SK-MEL-5 (cell line): ENCODE measurements at places on chromosomes 1 and 21.
A peak's percentile ranks its signal among the peaks of the same experiment; 100 is the strongest.

- DNase-seq: no peak
Measured at GRCh38 chr1:209652121-209652735, at the start of gene LAMB3. Gene LAMB3, minus strand, starts transcription at chr1:209652425. Its CDS starts 1,481 bp downstream, at chr1:209650944.

DNA sequence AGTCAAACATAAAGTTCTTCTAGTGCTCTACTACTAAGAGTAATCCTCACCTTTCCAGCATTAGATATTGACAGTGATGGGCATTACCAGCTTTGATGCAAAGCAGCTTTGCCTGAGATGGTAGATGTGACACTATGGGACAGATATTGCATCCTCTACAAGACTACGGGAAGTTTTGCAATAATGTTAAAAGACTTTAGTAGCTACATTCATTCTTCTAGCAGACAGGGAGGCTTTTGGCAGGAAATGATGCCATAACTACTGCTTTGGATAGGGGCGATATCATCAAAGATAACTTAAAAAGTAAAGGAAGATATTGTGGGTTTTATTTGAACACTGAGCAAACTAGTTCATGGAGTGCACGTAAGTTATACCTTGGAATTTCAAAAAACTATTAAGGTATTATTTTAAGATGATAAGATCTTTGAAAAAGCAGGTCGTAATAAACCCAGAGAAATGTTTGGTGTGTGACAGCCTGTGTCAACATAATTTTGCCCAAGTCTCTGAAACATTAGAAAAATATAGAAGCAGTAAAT is 368.3 kb upstream of the TMPRSS15 start:
- DNase-seq: no peak

- DNase-seq: no peak
Measured at GRCh38 chr1:234401658-234402057, 28.4 kb downstream of the COA6 start.

DNA sequence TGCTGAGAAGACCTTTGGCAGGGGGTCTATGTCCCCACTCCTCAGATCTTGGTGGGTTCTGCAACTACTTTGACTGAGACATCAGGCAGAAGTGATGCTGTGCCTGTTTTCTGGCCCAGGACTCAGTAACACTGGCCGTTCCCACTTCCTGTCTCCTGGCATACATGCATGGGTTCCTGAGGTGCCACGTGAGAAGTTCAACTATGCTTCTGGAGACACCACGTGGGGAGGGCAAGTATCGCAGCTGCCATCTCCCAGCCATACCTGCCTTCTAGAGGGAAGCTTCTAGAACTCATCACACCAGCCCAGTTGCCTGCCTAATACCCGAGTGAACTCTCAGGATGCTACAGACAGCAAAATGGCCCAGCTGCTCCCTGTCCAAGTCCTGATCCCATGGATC is 65.8 kb downstream of the TRABD2B start:
- DNase-seq: peak; percentile 59
